A673 (cell line): ENCODE measurements at places on chromosomes 4 and X.
A peak's percentile ranks its signal among the peaks of the same experiment; 100 is the strongest.

DNA sequence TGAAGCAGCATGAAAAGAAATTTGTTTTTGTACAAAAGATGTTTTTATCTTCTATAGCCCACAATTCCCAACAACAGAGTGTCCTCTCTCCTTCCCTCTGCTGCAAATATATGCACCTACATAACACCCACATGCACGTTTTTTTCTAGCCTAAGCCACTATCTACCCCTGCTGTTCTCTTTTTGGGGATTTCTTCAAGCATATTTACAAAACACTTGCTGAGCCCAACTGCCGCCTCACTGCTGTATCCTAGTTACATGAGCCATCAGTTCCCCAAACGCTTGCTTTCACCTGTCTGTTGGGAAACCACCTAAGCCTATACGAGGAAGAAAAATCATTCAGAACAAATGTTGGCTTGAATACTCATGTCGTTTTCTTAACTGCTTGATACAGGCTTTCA, 127.2 kb downstream of the CHRNA9 start:
- no peak for DNase-seq

- DNase-seq = no peak
These were observed 20.1 kb downstream of the SPON2 start for GRCh38 chr4:1152290-1152689.

GRCh38 chr4:53780736-53781400, 189.6 kb upstream of the LNX1 start:
- DNase-seq = no peak

DNA sequence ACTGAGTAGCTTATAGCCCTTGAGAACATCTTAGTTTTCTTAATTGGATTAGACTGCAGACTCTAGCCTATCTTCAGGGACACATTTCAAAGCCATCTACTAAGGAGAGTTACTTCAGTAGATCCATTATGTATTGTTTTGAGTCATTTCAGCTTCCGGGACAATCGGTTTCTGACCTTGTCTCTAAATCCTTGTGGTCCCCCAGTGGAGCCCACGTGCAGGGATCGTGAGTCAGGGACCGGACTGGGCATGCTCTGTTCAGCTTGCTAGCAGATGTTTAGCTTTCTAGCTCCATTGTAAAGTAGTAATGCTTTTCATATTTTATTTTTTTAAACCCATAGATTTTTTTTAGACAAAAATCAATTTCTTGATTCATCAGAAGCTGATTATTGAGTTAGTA, 211.9 kb upstream of the PRPS2 start:
- DNase-seq = no peak

DNA sequence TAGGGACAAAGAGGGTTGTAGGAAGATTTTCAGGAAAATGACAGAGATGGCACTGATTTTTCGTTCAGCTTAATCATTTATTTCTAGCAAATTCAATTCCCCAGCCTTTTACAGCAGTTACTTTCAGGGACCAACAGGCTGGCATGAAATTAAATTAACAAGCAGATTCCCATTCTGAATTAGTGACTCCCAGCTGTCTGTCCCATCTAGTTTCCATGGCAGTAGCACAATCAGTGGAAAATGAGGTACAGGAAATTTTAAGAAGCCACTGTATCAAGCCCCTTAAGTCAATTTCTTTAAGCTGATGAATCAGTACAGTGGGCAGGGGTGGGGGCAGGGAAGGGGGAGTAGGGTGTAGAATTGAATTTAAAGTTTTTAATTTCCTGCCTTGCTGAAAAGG, 121.1 kb upstream of the TEX13C start:
- peak; percentile 50 for DNase-seq
